ENCODE measurements at places on chromosomes 1 and 21. TPM values are rescaled to one million over a fixed set of nuclear protein-coding genes. Genes with fewer than 3 reads are reported as not detected.

- DNase-seq = no peak
Observed at GRCh38 chr1:235710687-235711086, 61.1 kb upstream of the GNG4 start.

DNA sequence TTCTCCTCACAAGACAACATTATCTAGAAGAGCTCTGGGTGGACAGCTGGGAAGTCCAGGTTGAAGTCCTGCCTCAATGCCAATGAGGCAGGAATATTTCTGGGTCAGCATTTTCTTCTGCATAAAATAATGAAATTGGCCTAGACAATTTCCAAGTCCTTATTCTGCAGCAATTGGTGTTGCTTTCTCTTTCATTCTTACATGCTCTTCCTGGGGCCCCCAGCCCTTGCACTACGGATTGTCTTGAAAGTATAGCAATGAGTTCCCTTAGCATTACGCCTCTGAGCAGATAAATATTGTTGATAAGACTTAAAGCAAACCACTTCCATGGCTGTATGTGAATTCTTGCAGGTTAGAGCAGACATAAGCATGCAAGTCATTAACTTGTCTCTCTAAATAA, 188.5 kb downstream of the TGFBR3 start:
- no peak for DNase-seq

Gene NRAS
- total RNA-seq = 110 TPM

Gene CFHR3
- not detected for total RNA-seq

Gene ISG20L2
- total RNA-seq = 17.0 TPM

Gene VAMP4
- total RNA-seq = 7.5 TPM

DNA sequence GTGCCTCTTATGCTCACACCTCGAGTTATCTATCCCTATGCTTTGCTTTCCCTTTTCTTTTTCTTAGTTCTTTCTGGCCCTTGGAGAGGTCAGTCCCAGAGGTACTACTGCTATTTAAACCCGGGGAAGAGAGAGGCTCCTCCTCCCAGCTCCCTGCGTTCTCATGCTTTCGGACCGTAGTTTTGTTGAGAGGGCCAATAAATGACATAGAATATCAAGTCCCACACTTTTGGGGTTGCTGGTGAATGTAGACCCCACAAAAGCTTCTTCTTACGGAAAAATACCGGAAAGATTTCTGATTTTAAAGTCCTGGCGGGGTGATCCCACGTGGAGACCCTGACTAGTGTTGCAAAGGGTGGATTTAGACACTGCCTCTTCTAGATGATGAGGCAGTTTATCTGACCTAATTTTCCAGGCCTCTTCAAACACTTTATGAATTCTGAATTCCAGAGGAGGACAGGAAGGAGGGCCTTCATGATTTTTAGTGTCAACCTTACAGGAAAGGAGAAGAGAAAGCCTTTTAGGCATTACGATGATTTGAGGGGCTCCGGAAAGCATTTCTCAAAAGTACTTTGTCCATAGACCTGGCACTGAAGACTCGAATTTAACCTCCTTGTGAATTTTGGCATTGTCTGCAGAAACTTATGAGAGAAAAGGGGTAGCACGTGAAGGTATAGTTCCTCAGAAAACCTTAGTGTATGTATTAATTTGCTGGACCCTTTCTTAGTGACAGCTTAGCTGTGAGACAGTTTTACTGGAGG, 694 bp downstream of the TMEM167B start:
- DNase-seq = peak; percentile 59

GRCh38 chr21:27320868-27321267, 354.0 kb upstream of the ADAMTS5 start:
- DNase-seq = no peak

GRCh38 chr1:225532240-225532944, 104.6 kb upstream of the LBR start:
- no peak for DNase-seq

GRCh38 chr1:156390469-156391365, 21.7 kb downstream of the RHBG start:
- no peak for DNase-seq

Gene AMY2A
- total RNA-seq = not detected

DNA sequence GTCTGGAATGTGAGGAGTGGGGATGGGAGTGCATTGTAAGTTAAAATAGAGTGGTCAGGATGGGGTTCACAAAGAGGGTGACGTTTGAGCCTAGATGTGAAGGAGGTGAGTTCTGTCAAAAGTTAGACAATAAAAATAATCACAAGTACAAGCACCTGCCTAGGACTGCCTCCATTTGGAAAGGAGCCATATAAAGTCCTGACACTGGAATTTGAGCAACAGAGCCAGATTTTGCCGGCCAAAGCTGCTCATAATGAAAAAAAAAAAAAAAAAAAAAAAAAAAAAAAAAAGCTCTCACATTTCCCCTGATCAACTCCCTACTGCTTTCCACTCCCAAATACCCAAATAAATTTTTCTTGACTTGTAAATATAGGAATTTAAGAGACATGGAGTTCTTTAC, 4.1 kb downstream of the PALMD start:
- DNase-seq = no peak

Gene BMP8B
- not detected for total RNA-seq

- no peak for DNase-seq
Observed at GRCh38 chr21:35044770-35045541, 4.1 kb downstream of the RUNX1 start.

DNA sequence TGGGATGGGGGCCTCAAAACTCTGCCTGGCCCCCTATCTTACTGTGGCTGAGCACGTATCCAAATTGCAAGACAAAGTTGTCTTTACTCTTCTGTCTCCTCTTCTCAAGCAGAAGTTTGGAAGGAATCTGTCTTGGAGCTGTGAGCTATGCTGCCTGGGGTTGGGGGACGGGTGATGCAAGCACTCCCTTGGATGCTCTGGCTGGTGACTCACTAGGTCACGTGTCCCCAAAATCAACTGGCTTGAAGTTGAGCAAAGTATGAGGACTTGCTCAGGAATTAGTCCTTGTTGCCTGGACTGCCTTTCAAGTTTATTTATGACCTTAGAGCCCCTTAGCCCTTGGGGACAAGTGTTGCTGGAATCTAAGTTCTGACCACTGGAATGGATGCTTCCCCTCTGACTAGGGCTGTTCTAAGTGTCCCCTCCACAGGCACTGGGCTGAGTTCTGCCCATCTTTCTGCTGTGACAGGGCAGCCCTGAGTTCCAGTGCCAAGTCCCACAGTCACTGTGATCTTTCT, 269.5 kb downstream of the HHAT start:
- DNase-seq = peak; percentile 97

GRCh38 chr1:222459652-222460051, 88.3 kb downstream of the HHIPL2 start:
- DNase-seq = no peak

Gene FAM151A
- total RNA-seq = not detected

DNA sequence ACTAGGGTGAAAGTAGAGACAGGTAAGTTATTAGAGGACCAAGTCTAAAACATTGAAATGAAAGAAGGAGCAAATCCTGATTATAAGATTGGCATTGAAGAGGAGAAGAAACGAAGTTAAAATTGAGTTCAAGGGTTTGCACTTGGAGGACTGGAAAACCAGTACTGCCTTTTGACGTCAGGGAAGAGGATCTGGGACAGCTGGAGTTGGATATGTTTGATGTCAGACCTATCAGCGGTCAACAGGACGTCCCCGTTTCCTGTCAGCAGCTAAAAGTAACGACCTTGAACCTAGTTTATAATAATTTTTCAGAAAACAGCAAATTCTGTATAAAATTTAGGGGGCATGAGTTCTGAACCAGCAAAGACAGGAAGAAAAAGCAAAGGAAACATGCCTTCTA, 1.2 kb upstream of the NID1 start:
- DNase-seq = no peak

Gene LENEP
- total RNA-seq = not detected

Gene IL24
- under 0.01 TPM for total RNA-seq

- DNase-seq = peak; percentile 96
Observed at GRCh38 chr1:27418326-27419185, 26.1 kb downstream of the GPR3 start.

GRCh38 chr1:77473690-77474089, 191.9 kb downstream of the AK5 start:
- peak; percentile 93 for DNase-seq

DNA sequence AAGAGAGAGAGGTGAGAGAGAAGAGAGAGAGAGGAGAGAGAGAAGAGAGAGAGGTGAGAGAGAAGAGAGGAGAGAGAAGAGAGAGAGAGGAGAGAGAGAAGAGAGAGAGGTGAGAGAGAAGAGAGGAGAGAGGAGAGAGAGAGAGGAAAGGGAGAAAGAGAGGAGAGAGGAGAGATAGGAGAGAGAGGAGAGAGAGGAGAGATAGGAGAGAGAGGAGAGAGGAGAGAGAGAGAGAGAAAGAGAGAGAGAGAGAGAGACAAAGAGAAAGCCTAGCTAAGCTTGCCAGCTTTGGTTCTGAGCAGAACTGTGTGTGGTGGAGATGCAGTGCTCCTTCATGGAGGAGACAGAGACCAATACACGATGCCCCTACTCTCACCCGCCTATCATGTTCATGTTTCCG, 99.1 kb upstream of the KCNA3 start:
- DNase-seq = no peak

DNA sequence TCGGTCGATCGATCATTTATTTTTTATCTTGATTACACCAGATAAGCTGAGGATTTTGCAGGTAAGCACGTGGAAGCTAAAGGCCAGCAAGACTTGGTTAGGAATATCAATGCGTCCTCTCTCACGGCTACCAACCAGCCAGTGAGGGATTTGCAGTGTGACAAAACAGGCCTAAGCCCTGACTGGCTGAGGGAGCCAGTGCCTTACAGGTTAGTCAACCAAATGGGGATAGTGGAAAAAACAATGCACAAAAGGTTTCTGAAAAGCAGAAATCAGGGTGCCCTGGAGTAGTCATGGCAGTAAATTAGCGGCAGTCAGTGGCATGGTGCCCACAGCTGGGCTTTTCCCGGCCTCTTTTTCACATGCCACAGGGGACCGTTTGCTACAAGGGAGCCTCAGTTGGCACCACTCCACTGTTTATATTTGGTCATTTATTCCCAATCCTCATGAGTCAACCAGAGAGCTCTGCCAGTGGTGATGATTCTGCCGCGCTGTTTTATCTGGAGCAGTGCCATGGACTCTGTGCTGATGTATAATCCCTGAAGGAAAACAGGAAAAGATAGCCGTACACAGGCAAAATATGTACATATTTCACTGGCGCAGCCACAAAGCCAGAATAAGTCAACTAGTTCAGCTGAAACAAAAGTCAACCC, 167.6 kb downstream of the RHOU start:
- peak; percentile 99 for DNase-seq

DNA sequence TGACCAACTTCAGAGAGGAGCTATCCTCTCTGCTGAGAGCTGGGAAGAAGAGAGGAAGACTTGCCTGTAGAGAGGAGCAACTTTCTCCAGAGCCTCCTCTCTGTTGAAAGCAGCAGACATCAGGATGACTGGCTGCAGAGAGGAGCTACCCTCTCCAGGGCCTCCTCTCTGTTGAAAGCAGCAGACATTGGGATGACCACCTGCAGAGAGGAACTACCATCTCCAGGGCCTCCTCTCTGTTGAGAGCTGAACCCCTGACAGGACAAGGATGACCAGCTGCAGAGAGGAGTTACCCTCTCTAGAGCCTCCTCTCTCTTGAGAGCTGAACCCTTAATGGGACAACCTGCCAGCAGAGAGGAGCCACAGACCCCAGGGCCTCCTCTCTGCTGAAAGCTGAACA, 83.0 kb upstream of the GJB5 start:
- DNase-seq = no peak

- DNase-seq = peak; percentile 63
Observed at GRCh38 chr1:219460896-219461815, 151.7 kb downstream of the ZC3H11B start.

- DNase-seq = no peak
Observed at GRCh38 chr1:7702365-7702764, 68.7 kb upstream of the VAMP3 start.

DNA sequence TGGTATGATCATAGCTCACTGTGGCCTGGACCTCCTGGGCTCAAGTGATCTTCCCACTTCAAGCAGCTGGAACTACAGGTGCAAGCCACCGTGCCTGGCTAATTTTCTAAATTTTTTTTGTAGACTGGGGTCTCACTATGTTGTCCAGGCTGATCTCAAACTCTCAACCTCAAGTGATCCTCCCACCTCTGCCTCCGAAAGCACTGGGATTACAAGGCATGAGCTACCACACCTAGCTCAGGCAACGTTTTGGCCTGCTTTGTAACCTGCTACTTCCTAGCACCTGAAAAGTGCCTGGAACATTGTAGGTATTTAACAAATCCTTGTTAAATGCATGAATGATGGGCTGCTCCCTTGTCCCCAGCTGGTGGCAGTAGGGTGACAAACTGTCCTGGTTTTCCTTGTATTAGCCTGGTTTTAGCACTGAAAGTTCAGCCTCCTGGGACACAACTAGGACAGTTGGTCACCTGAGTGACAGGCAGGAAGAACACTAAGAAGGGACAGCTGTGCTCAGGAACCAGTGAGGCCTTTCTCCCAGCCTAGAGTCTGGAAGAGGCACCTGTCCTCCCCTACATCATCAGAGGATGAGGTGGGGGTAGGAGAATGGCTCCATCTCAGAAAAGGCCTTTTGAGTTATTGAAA, 88.5 kb upstream of the CD34 start:
- DNase-seq = no peak

DNA sequence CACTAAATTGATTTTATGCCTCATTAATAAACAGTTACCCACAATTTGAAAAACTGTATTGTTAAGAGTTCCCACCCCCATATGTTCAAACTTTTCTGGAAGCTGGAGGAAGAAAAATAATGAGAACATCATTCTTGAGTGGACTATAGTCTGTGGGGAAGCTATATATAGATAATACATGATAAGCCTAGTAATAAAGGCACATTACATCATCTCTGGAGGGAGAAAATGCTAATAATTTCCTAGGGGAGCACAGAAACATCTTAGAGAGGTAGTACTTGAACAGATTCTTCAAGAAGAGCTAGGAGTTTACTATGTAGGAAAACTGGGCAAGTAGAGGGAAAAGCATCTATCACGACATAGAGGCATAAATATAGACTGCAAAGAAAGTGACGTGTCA, 19.6 kb downstream of the CYP2J2 start:
- no peak for DNase-seq

- no peak for DNase-seq
Observed at GRCh38 chr1:154719586-154720327, 111.8 kb upstream of the ADAR start.

GRCh38 chr1:110674337-110675059, at the start of gene KCNA3:
TSS of gene KCNA3 (minus strand) at chr1:110674940. CDS start at chr1:110674809, 131 bp downstream.
- no peak for DNase-seq

DNA sequence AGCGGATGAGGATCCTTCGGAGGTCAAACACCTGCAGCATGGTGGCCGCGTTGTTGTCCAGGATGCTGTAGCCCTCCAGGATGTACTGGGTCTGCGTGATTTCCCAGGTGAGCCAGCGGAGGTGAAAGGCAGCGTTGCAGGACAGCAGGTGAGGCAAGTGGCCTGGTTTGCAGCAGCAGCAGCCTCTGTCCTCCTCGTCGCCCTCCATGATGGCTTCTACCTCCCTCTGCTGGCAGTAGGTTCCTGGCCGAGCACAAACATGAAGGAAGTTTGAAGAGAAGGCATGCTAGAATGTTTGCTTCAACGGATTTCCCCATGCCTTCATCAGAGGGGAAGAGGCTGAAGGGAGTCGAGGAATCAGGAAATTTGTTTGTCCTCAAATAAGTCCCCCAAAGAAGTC, 74.7 kb downstream of the NTPCR start:
- DNase-seq = peak; percentile 30

GRCh38 chr1:154304664-154305337, 16.1 kb upstream of the AQP10 start:
- DNase-seq = no peak
